Hematopoietic multipotent progenitor cell (in vitro differentiated cells): ENCODE measurements at places on chromosomes 7 and 10.

DNA sequence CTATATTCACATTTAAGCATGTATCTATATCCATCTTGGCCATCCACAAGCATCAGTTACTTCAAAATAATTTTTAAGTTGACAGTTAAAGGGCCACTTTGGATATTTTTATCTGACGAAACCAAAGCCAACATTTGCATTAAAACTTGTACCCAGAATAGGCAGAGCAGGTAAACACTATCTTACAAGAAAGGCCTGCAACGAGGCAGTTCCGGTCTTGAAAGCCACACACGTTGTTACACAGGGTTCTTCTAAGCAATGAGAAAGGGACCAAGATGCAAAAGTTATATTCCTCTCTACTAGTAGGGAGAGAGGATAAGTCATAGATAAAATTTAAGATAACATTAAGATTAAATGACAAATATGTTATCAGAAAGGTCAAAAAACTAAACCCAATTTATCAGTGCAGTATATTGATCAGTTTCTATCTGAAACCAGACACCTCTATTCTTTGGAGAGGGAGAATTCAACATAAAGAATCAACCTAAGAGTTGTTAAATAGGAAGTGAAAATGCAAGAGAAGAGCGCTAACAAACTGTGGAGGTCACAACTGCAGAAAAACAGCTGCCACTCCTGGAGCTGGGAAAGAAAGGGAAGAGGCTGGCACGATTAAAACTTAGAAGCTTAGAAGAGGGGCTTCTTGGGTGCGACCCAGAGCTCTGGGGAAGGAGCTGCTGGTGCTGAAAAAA is 701.3 kb downstream of the TNS3 start:
- DNase-seq, result no peak

DNA sequence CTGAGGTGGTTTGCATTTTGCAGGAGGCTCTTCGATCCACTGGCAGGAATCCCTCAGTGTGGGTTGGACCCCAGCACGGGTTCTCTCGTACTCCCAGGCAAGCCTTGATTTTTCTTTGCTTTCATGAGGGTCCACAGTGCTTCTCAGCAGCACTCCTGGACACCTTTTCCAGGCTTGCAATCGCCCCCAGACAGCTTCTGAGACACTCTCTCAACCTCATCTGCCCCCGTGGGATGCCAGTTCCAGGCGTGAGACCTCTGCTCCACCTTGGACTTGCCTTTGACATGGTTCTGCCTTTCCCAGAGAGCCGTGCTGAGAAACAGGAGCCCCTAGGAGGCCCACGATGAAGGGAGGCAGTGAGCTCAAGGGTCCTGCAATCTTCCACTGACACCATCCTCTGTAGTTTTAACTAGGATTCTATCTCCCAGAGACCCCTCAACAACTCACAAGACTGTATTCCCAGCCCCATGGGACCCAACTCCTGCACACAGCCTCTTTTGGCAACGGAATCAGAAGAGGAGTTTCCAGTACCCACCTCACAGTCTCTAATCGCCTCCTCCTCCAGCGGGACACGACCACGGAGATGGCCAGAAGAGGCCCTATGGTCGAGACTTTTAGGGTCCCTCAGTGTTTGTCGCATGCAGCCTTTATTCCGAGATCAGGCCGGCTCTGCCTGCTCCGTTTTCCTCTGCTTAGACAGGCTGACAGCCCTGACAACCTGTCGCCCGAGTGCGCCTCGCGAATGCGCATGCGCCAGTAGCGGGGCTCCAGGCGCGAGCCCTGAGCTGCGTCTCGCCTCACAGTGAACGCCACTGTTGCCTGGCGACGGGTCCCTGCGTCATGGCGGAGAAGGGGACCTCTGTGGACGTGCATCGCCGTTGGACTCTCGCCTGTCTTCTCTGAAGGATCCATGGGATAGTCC is 26.0 kb upstream of the ZNF273 start:
- DNase-seq, result peak; percentile 65

- DNase-seq, result no peak
Measured at GRCh38 chr7:154345093-154345492, 292.9 kb downstream of the DPP6 start.

GRCh38 chr7:105257338-105257737 is 131.4 kb downstream of the SRPK2 start:
- DNase-seq, result no peak

DNA sequence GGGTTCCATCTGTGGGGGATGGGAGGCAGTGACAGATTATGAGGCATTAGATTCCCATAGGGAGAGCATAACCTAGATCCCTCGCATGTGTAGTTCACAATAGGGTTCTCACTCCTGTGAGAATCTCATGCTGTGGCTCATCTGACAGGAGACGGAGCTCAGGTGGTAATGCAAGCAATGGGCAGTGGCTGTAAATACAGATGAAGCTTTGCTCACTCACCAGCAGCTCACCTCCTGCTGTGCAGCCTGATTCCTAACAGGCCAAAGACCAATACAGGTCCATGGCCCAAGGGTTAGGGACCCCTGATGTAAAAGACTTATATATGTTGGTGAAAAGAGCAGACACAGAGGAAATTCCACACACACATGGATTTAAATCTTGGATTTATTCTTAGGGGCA is 370.2 kb downstream of the NRG3 start:
- DNase-seq, result no peak

- no peak for DNase-seq
Measured at GRCh38 chr7:1540776-1541271, 10.3 kb downstream of the MAFK start.

- no peak for DNase-seq
Measured at GRCh38 chr7:138158739-138159528, 82.7 kb downstream of the AKR1D1 start.
